Stimulated activated CD4-positive, alpha-beta T cell treated with anti-CD3 and anti-CD28 coated beads, Interleukin-1b, Interleukin-23, amount 100 ng/mL, for 1 hour (primary cell): ENCODE measurements at places on chromosomes 4 and X.

DNA sequence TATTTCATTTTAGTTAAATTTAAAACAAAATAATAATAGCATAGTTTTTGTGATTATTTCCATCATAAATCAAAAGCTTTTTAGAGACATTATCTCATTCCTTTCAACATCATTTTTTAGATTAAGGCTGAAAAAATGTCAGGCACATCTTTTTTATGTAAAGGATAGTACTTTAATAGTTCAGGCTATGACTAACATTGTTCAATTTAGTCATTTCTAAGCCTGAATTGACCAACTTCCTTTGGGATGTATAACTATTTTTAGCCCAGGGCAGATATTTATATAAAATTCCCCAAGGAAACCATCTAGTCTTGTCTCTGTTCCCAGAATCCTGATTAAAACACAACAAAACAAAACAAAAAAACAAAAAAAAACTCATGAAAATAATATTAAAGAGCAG is 145.6 kb upstream of the PCDH18 start:
- no peak for DNase-seq

DNA sequence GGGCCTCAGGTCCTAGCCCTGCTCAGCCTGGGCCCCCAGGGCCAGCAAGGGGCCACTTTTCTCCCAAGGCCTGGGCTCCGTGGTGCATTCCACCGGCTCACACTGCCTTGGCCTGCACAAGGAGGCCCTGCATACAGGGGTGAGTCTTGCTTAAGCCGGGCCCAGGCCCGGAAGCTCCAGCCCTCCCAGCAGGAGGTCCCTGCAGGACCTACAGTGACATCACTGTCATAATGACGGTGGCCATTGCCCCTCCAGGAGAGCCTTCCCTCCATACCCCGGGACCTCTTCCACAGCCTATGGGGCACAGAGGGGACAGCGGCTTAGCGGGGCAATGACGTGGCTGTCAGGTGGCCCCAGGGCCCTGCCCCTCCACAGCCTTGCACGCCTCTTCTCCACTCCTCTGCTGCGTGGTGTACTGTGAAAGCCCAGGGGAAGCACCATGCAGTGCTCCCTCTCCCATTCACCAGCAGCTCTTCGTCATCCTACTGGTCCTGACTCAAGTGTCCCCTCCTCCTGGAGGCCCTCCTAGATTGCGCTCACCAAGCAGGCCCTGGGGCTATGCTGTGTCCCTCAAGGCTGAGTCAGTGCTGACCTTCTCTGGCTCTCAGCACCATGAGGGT is 32.3 kb upstream of the AFAP1 start:
- no peak for DNase-seq

DNA sequence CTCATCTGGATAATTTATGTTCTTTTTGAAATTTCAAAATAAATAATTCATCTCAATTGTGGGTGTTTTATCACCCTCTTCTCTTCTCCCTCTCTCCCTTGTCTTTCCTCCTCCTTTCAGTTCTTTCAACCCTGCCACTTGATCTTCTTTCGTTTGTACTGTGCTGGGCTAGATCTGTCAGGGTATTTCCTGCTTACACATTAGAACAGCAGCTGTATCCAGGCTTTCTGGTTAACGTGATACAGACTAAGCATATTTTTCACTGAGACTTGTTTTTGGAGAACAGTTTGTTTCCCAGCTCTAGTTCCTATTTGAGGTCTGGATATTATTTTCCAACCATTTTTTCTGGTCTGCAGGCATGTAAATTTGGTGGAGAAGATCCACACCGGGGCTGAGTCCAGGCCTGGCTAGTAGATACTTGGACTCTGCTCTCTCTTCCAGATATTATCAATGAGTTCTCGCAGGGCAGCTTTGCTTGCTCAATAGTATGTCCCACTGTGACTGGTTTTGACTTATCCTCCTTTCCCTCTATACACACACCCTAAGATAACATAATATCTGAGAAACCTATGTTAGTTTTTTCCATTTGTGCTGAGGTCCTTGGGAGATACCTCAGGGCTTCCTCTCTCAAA is 1310.7 kb upstream of the TENM3 start:
- no peak for DNase-seq

DNA sequence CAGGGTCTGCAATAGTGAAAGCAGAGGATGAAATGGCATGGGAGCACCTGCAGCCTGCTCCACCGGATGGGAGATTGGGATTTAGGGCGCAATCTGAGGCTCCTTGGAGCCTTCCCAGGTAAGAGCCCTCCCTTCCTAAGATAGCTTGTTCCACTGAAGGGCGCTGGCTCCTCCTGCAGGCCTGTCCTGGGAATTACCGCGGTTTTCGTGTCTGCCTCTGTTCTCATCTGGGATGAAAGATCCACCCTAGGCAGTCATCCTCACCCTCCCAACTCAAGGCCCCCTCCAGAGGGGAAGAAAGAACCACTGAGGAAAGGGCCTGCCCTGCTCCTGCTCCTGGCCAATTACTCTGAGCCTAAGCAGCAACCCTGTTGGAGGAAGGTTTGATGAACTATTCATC is 547.5 kb downstream of the SMARCA1 start:
- DNase-seq = no peak

DNA sequence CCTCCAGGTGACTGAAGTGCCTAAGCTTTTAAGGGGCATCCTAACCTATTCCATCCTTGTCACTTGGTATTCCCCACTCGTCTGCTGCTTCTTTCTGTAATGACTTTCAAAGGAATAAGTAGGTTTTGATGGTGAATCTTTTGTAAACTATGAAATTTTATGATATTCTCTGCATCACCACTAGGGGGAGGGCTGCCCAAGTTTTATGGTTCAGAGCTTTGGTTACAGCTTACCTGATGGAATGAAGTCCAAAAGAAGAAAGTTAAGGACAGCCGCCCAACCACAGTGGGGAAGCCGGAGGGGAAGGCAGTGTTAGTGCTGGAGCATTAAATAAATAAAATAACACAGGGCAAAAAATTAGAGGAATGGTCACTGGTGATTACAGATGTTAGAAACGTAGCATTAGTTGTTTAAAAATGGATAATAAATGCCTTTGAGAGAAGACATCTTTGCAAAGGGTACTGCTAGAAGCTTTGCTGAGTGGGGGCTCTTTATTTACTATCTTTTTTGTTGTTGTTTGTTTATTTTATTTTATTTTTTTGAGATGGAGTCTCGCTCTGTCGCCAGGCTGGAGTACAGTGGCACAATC is 204.9 kb downstream of the GBA3 start:
- DNase-seq = no peak

- no peak for DNase-seq
Observed at GRCh38 chr4:132998585-132999230, 150.4 kb upstream of the PCDH10 start.

DNA sequence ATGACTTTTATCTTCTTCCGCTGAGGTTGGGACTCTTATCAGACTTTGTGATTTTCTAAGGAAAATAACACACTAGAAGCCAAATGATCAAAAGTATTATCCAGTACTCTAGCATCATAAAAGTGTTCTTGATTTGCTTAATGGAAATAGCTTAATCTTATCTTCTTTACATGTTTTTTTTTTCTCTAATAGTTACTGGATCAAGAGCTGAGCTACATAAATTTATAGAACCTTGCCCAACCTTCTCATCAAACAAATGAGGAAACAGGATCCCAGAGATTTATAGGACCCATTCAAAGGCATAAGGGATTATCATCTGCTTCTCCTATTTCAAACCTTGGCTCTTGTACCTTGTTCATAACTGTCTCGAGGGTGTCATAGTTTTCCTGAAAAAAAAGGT is 68.3 kb upstream of the WDR17 start:
- DNase-seq = no peak

GRCh38 chr4:178799204-178799603 is 1357.0 kb upstream of the AGA start:
- DNase-seq = no peak

- DNase-seq = no peak
Observed at GRCh38 chrX:35340465-35340864, 397.9 kb downstream of the FAM47B start.

- DNase-seq = no peak
Observed at GRCh38 chrX:47172971-47173792, 20.4 kb upstream of the UBA1 start.

- peak; percentile 3 for DNase-seq
Observed at GRCh38 chrX:47831788-47832187, 4.9 kb upstream of the ZNF81 start.

GRCh38 chrX:125306335-125306866 is 13.3 kb upstream of the TEX13C start:
- DNase-seq = no peak

DNA sequence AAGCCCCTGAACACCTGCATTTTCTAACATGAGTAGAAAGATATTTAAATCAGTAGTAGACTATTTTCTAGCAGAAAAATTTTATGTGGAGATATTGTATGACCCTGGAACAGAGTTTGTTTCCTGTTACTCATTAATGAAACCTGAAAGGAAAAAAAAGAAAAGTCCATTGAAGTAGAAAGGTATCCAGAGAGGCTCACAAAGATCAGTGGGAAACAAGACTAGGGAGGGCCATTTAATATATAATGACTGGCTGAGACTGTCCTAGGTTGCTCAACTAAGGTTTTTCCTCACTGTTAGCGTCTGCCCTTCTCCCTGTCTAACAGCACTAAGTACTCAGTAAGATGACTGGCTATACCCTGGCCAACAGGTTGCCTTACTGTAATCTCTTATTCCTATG is 788.6 kb downstream of the GLUD2 start:
- DNase-seq = no peak

- DNase-seq = no peak
Observed at GRCh38 chr4:140689623-140690022, 66.6 kb downstream of the TBC1D9 start.

GRCh38 chr4:187618701-187619281 is 376.8 kb upstream of the ZFP42 start:
- no peak for DNase-seq

DNA sequence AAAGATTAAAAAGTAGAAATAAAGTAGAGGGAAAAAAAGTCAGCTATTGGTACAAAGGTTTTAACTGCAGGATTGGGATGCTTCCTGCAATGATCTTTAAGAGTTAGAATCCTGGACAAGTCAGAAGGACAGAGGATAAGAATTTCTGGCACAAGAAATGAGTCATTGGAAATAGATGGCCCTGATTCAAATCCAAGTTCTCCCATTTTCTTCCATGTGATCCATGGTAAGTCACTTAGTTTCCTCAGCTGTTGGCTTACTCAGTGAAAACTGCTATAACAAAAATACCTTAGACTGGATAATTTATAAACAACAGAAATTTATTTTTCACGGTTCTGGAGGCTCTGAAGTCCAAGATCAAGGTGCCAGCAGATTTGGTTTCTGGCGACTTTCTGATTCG is 13.3 kb upstream of the TBC1D19 start:
- no peak for DNase-seq

- no peak for DNase-seq
Observed at GRCh38 chrX:119107206-119107605, 20.4 kb downstream of the KIAA1210 start.

GRCh38 chr4:141768954-141769353 is 132.6 kb downstream of the IL15 start:
- no peak for DNase-seq

- DNase-seq = no peak
Observed at GRCh38 chr4:96543346-96543745, 703.5 kb downstream of the PDHA2 start.

GRCh38 chr4:37441231-37442061 is 196.9 kb downstream of the NWD2 start:
- DNase-seq = no peak

DNA sequence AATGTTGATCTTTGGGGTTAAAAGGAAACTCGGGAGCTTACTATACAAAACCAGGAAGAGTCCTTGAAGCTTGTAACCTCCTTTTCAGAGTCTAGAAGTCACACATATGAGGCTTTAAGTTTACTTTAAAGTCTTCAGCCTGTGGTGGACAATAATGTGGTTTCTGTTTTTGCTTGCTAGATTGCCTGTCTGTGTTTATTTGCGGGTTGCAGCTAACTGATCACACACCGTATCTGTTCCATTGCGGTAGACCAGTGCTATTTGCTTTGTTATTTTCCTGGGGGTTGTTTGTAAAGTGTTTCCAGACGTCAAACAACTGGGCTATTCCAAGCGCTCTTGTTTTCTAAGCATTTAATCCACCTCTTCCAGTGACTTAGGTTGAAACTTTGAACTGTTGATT is 143.0 kb upstream of the GYPA start:
- no peak for DNase-seq

GRCh38 chrX:153055871-153056749 is at the start of gene PNMA3:
TSS of gene PNMA3 (plus strand) at chrX:153056470. CDS start at chrX:153057056, 586 bp downstream.
- DNase-seq = no peak

DNA sequence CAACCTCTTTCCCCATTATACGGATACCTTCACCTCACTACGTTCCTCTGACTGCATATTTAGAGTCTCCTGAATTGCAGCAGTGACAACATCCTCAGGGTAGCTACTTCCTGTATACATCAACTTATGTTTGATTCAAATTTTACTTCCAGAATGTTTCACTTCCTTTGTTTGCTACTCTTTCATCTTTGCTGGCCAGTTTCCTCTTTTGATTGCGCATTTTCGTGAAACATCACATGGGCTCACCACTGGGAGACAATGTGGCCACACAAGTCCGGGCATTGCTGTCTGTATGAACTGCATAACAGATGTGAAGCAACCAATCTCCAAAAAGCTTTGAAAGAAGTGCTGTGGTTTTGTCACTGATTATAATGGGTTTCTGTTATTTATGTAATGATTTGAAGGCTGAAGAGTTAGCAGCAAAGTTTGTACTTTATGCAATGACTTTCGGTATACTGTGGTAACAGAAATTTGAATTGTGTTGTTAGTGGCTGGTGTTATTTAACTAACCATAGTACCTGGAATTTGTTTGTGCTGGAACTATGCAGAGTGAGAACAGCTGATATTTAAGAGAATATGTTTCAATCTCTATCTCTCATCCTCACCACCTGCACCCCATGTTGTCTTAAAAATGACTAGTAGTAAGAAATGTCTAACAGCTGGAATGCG is 7.4 kb downstream of the SNCA start:
- DNase-seq = no peak

DNA sequence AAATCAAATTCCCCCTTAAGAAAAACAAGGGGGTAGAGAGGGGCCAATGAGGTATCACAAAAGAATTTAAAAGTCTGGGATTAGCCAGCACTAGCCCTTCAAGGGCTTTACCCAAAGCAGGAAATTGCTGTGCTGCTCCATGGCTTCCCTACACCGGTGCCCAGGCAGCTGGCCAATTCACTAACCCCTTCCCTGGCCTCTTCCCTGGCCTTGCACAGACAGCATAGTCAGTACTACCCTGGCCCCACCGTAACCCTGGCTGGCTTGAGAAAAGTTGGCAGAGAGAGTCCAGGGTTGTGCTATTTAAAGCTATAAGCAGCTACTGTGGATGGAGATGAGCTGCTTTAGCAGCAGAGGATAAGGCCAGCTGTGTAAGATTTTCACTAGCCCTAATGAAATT is 43.1 kb downstream of the ADAMTS3 start:
- no peak for DNase-seq

- DNase-seq = no peak
Observed at GRCh38 chr4:56786955-56787354, 34.5 kb downstream of the SPINK2 start.

- no peak for DNase-seq
Observed at GRCh38 chr4:95701500-95702170, 138.3 kb upstream of the PDHA2 start.

DNA sequence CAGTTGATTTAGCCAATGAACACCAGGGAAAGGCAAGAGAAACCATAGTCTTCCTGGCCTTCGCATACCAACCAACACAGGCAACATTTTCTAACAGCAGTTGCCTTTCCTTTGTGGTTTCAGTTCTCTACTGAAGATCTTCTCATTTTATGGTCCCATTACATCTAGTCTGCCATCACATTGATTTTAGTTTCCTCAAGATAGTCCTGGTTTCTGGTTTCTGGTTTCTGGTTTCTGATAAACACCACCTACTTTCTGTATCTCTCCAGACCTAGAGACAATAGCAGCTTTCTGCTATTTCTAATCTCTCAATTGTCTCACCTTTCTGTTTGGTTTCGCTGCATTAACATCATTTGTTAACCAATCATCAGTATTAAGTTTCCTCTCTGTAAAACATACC is 646.3 kb upstream of the SPANXN1 start:
- no peak for DNase-seq
